ENCODE measurements at places on chromosomes 3 and 15.

DNA sequence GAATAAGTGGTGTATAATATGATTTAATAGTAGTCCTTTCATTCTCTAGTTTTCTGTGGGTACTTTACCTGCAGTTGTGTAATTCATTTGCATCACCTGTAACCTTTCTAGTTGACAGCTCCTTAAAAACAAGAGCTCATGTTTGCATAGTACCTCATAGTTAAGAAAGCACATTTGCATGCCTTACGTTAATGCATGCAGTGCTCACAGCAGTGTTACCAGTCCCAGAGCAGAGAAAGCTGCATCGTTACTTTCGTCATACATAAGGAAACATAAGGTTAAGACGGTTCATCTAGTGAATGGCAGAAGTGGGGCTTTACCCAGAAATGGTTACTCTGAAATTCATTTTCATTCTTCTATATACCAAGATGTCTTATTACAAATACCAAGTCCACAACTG, 111.3 kb downstream of the AKAP13 start:
- DNase-seq: no peak

GRCh38 chr3:114421204-114421603, 127.4 kb downstream of the TIGIT start:
- DNase-seq: no peak

- no peak for DNase-seq
Observed at GRCh38 chr15:76161153-76162035, 101.6 kb downstream of the TMEM266 start.

- DNase-seq: no peak
Observed at GRCh38 chr15:41878355-41878699, 15.5 kb downstream of the SPTBN5 start.

DNA sequence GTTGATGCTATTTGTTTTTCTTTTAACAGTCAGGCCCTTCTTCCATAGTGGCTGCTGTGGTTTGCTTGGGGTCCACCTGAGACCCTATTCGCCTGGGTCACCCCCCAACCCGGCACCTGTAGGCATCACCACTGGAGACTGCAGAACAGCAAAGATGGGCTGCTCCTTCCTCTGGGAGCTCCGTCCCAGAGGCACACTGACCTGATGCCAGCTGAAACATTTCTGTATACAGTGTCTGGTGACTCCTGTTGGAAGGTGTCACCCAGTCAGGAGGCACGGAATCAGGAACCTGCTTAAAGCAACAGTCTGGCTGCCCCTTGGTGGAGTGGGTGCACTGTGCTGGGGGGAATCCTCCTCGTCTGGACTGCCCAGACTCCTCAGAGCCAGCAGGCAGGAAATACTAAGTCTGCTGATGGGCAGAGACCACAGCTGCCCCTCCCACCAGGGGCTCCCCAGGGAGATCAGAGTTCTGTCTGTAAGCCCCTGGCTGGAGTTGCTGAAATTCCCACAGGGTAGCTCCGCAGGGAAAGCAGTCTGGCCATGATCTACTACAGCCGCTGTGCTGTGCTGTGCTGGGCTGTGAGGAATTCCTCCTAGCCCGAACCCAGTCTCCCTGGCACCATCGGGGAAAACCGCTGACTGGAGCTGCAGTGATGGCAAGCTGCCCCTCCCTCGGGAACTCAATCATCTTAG, 248.2 kb downstream of the TBC1D5 start:
- no peak for DNase-seq

DNA sequence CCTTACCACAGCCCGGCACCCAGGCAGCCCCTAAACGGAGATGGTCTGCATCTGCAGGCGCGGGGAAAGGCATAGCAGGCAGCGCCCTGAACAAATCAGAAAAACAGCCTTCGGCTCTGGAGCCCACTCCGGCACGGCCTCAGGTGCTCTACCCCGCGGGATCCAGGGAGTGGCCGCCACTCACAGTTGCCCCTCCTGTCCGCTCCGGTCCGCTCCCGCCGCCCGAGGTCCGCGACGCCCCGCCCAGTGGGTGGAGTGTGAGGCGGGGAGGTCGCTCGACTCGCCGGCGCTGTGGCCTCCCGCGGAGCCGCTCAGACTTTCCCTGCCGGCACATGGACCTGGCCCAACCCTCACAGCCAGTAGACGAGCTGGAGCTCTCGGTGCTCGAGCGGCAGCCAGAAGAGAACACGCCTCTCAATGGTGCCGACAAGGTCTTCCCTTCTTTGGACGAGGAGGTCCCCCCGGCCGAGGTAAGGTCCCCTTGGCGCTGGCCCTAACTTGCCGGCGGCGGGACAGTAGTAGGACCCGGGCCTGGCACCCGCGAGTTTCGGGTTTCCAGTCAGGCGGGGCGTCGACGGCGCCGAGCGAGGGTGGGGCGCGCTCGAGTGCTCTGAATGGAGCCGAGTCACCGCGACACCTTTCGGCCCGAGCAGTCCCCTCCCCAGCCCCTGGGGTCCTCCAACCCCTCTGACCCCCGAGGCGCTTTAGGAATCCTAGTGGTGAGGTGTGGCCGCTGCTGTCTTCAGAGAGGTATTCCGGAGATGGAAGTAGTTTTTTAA, at the start of gene C3orf52:
Gene C3orf52 (plus strand): TSS at position 314 of the 779 bp plus-strand sequence. CDS start 19 bp downstream, at position 333.
- DNase-seq: peak; percentile 84

GRCh38 chr3:55406696-55407425, 80.2 kb downstream of the WNT5A start:
- DNase-seq: no peak

GRCh38 chr3:38556640-38557358, 60.7 kb downstream of the EXOG start:
- no peak for DNase-seq

DNA sequence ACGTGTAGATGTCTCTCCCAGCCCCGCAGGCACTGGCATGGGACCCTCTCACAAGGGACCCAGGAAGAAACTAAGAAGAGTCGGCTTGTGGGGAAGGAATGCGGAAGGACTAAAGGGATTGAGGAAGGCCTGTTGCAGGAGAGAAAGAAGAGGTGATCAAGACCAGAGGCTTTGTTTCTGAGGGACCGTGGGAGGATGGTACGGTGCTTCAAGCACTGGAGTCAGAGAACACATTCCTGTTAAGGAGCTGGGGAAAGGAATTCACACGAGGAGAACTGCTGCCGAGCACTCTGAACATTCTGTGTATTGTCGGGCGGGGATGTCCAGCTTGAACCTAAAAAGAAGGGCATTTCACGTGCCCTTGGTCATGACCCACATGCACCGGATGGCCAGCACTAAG, 91.4 kb downstream of the TAMM41 start:
- DNase-seq: no peak

DNA sequence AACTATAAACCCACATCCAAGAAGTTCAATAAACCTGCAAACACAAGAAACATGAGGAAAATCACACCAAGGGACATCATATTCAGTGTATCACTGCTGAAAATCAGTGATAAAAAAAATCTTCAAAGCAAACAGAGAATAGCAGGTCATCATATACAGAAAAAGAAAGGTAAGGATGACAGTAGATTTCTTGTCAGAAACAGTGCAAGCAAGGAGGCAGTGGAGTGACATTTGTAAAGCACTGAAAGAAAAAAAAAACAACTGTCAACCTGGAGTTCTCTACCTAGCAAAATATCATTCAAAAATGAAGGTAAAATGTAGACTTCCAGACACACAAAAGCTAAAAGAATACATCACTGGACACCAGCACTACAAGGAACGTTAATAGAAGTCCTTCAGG, 71.5 kb downstream of the TRPC1 start:
- DNase-seq: no peak

- DNase-seq: no peak
Observed at GRCh38 chr3:46542801-46543201, 23.3 kb downstream of the LRRC2 start.

- DNase-seq: no peak
Observed at GRCh38 chr3:141096164-141096563, 45.0 kb downstream of the SPSB4 start.

DNA sequence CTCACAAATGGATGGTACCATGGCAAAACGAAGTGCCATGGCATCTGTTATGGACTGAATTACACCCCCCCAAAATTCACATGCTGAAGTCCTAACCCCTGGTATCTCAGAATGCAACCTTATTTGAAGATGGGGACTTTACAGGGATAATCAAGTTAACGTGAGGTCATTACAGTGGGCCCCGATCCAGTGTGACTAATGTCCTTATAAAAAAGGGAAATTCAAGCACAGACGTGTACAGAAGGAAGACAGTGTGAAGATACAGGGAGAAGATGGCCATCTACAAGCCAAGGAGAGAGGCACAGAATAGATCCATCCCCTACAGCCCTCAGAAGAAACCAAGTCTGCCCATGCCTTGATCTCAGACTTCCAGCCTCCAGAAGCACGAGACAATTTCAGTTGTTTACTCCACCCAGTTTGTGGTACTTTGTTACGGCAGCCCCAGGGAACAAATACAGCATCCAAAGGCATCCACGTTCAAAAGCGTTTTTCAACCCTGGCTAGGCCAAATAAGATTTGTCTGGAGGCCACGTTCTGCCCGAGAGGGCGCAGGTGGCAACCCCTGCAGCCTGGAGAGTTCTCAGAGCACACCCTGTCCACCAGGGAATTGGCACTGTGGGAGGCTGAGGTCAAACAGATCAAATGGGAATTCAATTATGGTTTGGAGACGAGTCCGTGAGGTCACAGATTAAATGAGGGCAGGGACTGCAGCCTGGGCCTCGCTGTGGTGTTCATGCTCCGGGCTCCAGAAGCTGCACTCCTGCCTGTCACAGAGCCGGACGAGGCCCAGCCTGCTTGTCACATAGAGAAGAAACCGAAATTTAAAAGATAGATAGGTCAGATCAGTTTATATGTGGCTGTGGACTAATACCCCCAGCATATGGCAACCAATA, 494.8 kb downstream of the SHQ1 start:
- DNase-seq: no peak

GRCh38 chr3:61141227-61141626, 110.0 kb downstream of the FHIT start:
- DNase-seq: no peak

DNA sequence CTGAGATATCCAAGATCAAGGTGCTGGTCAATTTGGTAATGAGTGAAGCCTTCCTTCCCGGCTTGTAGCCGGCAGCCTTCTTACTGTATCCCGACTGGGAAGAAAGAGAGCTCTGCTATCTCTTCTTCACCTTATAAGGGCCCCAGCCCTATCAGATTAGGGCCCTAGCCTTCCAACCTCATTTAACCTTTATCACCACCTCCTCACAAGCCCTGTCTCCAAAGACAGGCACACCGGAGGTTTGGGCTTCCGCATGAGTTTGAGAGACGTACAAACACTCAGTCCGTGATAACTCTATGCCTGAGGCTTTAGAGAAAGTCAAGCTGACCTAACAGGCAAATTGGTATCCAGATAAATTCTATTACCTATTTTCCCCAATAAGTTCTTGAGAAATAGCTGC, 243.9 kb downstream of the OPA1 start:
- no peak for DNase-seq

Data from kidney glomerular epithelial cell (primary cell).